NCI-H2029 (cell line): ENCODE measurements at places on chromosomes 3 and 15.

DNA sequence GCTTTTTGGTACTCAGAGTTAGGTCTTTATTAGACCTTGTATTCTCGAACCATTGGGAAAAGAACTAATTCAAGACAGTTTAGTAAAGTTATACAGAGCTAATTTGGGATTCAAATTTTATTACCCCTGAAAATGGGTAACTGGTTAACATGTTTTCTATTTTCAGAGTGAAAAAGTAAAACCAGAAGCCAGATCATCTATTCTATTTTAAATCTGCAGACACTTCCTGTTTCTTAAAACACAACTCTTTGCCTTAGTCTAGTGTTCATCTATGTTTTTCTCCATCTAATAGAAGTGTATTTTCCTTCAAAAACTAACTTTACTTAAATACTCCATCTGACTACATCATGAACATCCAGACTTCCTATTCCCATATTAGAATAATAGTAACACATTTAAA lies 113.4 kb downstream of the CCNL1 start:
- DNase-seq, result no peak

DNA sequence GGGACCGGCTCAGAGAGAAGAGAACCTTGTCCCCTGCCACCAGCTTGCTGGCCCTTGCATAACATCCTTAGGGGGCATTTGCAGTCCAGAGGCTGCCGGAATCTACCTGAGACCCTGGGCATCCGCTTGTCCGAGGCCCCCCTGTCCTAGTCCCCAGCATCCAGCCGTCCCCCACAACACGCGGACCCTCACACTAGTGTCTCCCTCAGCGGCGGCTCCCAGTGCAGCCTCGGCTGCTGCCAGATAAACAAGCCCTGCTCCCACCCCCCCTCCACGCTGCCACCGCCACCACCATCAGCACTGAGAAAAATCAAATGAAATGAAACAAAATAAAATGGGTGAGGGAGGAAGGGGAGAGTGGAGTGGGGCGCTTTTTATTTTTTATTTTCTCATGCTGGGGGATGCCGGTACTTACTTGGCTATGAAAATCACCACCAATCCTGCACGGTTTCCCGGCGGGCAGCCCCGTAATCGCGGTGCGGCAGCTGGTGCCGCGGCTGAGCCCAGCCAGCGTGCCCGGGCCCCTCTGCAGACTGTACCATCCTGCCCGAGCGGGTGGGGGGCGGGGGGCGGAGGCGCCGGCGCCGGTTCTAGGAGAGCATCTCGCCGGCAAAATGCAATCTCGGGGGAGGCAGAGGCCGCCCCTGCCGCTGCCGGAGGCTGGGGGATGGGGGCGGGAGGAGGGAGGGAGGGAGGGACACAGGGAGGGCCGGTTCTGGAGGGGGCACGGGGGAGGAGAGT lies at the start of gene ATP2B2:
Gene ATP2B2, minus strand, starts transcription at position 537 of the 741 bp plus-strand sequence. CDS start 56,043 bp downstream, outside the sequence.
- peak; percentile 21 for DNase-seq

DNA sequence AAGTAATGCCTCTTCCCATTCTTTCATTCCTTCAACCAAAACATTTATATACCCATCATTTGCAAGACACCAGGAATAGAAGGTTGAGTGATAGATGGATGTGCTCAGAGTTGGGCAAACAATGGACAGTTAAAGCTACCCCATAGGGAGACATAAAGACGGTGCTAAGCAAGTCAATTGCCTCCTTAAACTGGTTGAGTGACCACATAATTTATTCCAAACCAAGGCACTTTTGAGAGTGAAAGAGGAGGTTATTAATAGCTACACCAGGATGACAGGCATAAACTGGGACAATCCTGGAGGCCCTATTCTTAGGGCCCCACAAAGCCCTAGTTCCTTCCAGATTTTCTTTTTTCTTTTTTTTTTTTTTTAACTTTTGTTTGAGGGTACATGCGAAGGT lies 21.4 kb upstream of the DYNC1LI1 start:
- DNase-seq, result no peak

- no peak for DNase-seq
Observed at GRCh38 chr15:85282504-85283115, 97.8 kb upstream of the AKAP13 start.
